ENCODE measurements at places on chromosomes 3 and 15.

DNA sequence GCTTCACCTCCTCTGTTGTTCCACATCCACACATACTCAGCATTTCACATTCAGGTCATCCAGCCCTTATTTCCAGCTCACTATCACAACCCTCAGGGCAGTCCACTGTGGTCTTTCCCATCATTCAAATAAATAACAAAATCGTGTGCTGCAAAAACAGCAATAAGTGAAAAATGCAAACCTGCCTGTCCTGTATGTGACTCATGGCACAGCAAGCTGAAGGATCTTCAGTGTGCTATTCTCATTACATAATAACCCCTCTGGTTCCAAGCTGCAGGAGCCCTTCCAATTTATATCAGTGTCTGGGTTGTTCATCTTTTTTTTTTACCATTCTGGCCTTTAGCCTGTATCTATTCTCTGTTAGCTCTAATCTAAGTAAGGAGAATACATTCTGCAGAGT, 185.3 kb upstream of the UBE2E2 start:
- no peak for DNase-seq

DNA sequence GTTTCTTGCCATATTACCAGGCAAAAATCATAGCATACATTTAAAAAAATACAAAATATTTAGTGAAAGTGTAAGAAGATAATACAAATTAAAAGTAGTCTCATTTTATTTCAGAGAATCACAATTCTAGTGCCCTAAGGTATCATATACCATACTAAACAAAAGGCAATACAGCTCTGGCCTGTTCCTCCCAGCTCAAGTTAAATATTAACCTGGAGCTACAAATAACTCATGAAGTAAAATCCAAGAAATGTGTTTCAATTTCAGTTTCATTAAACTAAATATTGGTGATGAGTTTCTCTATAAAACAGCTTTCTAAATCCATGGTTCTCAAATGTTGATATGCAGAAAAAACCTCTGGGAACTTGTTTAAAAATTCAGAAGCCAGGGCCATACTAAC, 67.7 kb downstream of the INO80 start:
- no peak for DNase-seq

GRCh38 chr3:14405360-14406238, 3.2 kb downstream of the SLC6A6 start:
- no peak for DNase-seq

GRCh38 chr3:66851894-66852613, 146.1 kb upstream of the KBTBD8 start:
- no peak for DNase-seq

GRCh38 chr3:10695595-10696285, 120.3 kb upstream of the SLC6A11 start:
- no peak for DNase-seq

DNA sequence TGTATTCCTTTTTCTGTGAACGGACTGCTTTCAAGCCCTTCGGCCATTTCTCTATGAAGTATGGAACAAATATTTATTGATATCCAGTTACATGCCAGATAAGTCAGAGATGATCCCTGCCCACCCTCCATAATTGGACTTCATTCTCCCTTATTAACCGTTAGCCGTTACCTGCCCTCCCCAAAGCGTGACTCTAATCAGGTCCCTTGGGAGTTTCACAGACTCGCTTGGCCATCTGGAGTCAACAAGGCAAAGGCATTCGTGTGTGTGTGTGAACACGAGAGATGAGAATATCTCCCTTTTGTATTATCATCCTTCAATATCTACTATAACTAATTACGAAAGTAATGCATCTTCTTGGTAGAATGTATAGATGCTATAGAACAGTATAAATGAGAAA, 314.5 kb downstream of the TLE3 start:
- DNase-seq = no peak

- DNase-seq = no peak
Observed at GRCh38 chr3:50364573-50365079, 5.3 kb upstream of the TMEM115 start.

GRCh38 chr15:69823223-69823907, 274.4 kb downstream of the TLE3 start:
- no peak for DNase-seq

DNA sequence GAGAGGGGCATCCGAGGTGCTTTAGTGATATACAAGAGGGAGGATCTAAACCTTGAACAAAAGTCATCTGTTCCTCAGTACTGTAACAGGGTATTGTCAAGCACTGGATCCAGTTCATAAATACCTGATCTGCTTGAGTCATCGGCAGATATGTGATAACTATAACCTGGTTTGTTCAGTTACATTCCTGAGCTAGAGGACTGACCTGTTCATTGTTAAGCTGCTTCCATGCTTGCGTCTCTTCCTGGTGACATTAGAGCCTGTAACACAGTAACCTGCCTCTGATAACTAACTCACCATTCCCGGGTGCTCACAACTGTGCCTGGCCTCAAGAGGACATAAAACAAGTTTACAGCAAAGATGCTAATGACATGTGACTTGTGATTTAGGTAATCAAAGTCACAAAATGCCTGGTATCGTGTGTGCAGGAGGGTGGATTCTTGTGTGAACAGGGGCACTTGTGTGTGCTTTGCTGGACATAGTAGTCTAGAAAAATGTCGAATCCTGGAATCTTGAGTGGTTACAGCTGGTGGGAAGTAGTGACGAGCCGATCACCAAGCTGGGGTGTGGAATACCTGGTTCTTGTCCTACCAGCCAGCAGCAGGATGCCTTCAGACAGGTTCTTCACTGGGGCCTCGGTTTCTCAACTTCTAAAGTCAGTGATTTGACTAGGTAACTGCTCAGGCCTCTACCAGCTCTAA, 30.9 kb upstream of the POLR2M start:
- no peak for DNase-seq

DNA sequence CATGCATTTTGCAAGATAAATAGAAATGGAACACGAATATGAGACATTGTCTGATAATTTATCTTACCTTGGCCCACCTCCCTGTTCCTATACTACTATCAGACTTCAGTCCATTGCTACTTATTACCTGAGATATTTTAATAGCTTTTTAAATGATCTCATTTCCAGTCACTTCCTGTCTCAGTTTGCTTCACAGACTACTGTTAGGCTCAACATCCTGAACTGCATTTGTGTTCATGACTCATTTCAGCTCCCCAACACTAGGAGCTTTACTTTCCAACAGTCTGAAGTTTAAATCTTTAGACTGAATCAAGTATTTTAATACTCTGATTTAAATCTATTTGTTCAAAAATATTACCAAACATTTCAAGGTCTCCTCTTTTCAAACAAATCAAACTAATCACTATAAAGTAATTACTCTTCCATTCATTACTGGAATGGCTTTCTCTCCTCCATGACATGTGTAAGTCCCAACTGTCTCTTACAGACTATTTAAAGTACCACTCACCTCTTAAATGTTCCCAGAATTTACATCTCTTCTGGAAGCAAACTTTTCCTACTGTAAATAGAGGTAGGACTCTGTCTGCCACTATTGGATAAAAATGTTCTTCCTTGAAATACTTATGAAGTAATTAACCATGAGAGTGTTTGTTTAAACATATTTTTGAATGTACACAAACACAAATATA, 1277.6 kb downstream of the ZPLD1 start:
- no peak for DNase-seq

GRCh38 chr15:93372208-93372864, 283.3 kb upstream of the RGMA start:
- no peak for DNase-seq

GRCh38 chr3:106348139-106348690, 479.4 kb upstream of the CBLB start:
- peak; percentile 16 for DNase-seq

DNA sequence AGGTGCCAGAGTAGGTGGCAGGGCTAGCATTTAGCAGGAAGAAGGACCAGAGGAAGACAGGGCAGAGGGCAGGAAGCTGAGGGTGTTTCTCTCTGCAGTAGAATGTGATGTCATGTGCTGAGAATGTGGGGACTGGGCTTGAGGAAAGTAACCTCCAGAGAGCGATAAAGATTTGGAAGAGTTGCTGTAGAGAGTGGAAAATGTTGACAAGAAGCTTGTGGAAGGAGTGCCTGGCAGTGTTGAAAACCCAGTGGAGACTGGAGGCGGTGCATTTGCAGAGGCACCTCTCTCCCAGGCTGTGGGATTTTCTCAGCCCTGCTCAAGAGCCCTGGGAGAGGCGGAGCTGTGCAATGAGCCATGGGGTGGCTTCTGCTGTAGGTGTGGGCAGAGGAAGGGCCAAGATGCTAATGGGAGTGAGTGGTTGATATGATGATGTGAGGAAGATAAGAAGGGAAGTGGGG, 54.8 kb downstream of the MESD start:
- DNase-seq = no peak

DNA sequence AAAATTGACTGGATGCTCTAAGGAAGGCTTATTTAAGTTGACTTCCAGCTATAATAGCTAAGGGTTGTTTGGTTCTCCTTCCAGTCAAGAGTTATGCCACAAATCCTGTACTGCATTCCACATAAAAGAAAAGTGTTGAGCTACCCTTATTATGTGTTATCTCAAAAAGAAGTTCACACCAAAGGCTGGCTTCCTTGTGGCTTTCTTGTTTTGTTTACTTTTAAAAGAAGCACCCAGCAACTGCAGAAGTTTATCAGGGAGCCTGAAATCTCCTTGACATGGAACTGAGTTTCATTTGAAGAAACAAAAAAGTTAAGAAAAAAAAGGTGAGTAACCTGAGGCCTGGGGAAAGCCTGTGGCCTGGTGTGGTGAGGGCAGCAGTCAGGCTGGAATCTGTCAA, 10.2 kb downstream of the MGLL start:
- DNase-seq = no peak

- no peak for DNase-seq
Observed at GRCh38 chr3:190320594-190321362, 1.5 kb downstream of the CLDN1 start.

DNA sequence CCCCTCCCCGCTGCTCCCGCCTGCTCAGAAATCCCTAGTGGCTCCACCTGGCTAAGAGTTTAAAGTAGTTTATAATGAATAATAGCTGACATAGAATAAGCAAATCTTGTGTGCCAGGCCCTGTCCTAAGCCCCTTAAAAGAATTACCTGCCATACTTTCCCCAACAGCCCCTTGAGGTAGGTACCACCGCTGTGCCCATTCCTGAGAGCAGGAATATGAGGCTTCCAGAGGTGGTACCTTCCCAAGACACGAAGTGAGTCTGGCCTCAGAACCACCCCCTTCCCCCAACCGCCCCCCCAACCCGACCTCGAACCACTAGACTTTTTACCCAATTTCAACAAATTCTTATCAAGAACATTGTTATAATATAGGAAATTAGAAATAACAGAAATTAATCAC, 1.2 kb downstream of the ABHD6 start:
- DNase-seq = no peak

GRCh38 chr3:170383567-170383966, 26.1 kb downstream of the SKIL start:
- no peak for DNase-seq

DNA sequence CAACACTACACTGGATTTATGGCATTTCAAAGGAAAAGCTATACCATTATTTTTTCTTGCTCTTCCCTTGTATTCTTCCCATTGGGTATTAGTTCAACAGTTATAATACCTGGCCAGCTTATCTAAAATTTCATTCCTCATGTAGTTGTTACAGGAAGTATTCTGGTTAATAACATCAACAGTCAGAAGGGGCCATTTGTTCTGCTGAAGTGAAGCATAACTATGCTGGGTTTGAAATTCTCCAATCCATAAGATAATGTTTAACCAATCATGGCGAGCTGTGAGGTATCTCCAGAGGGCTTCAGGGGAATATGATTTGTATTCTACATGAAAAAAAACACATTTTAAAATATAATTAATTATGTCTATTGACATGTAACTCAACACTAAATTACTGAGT, 43.4 kb downstream of the SPG11 start:
- no peak for DNase-seq

GRCh38 chr15:99431661-99432091, 134.1 kb upstream of the MEF2A start:
- no peak for DNase-seq

GRCh38 chr3:133563816-133564215, 9.7 kb upstream of the CDV3 start:
- no peak for DNase-seq

DNA sequence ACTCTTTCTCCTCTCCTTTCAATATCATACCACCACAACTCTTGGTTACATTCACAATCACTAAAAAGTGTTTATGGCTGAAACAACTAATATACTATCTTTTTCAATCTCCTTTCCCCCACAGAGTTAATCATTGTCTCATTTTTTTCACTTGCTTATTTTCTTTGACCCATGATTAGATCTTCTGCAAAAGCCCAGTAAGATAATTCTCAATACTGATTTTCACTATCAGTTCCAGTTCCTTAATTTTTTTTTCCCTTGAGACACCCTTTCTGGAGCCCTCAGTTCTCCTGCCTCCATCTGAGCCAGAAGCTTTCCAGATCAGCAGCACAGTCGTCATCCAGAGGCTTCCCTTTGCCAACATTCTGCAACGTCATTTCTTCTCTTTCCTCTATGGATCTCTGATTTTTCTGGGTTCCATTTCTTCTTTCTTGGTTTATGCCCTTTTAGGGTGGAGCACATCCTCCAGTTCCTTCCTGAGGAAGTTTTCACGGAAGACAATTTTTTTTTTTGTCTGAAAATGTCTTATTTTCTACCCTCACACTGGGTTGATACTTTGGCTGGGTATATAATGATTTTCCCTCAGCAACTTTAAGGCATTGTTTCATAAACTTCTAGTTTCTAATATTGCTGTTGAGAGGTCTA, 88.7 kb upstream of the C15orf39 start:
- DNase-seq = no peak

DNA sequence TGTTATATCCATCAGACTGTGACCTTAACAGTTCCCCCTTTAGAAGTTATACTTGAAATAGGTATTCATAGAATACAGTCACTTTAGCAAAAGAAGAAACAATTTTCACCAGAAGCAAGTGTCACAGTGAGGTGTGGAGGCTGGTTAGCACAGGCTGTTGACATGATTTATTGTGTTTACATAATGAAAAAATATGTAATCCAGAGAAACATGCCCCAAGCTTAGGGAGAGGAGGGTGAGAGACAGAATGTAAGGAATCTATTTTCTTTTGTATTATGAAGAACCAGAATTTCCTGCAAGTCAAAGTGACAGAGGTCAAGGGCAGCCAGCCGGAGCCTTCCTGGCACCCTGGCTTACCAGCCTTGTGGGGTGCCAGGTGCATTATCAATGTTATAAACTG, 4.0 kb downstream of the IL12A start:
- no peak for DNase-seq

- DNase-seq = no peak
Observed at GRCh38 chr15:99716540-99717095, 16.6 kb downstream of the LYSMD4 start.

GRCh38 chr3:9930804-9931418, 2.7 kb upstream of the CRELD1 start:
- DNase-seq = no peak

DNA sequence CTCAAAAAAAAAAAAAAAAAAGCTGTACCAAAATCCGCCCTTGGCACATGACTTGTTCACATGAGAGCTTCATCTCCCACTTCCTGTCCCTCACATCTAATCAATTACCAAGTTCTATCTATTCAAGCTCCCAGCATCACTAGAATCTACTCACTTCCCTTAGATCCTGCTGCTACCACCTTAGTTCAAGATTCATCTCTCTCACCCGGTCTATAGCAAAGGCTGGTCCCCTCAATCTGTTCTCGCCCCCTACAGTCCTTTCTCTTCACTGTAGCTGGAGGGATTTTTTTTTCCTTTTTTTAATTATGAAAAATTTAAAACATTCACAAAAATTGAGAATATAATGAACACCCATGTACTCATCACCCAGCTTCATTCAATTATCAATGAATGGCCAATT, 16.7 kb upstream of the GPR160 start:
- DNase-seq = no peak

All from G401 (cell line).